ENCODE measurements at places on chromosomes 7 and 10.

DNA sequence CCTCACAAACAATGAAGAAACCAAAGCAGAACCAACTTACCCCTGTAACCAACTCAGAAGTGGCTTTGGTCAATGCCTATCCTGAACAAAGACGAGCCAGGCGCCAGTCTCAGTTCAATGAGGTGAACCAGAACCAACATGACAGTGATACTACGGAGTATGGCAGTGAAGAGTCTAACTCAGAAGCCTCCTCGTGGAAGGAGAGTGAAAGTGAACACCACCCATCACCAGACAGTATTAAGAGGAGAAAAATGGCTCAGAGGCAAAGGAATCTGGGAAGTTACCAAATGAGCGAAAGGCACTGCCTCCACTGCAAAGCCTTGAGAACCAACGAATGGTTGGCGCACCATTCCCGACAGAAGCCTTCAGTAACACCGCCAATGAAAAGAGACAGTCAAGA lies 8.4 kb downstream of the SSMEM1 start:
- H3K27me3 ChIP-seq, result no peaks in the 10 kb centered on the region
- no peaks in the 10 kb centered on the region for H3K36me3 ChIP-seq
- DNase-seq, result no peak
- H3K4me3 ChIP-seq, result no peak overlapping the region
- no peaks in the 10 kb centered on the region for H3K4me1 ChIP-seq
- H3K27ac ChIP-seq, result no peak overlapping the region

DNA sequence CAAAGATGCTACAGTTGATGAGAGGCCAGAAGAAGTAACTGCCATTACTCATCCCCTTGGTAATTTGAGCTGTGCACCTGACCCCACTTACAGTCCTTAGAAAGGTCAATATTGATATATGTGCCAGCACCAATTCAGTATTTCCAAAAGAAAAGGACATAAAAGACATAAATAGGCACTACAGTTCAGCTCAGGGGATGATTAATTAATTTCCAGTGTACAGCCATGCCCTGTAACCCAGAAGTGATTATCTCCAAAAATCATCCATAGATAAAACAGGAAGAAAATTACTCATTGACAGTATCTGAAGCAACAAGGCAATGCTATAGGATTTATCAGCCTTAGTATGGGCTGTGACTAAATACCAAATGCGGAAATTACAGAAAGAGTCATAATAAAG lies 82.4 kb downstream of the PHYHIPL start:
- DNase-seq, result no peak
- no peaks in the 10 kb centered on the region for H3K36me3 ChIP-seq
- no peak overlapping the region for H3K4me3 ChIP-seq
- no peak overlapping the region for H3K27ac ChIP-seq
- no peaks in the 10 kb centered on the region for H3K4me1 ChIP-seq
- H3K27me3 ChIP-seq, result no peaks in the 10 kb centered on the region

- H3K4me3 ChIP-seq, result no peak overlapping the region
- H3K36me3 ChIP-seq, result no peaks in the 10 kb centered on the region
- H3K4me1 ChIP-seq, result peaks cover 20% of the 10 kb centered on the region
- no peak overlapping the region for H3K27ac ChIP-seq
Observed at GRCh38 chr7:24580283-24580946, 7.2 kb downstream of the PALS2 start.

GRCh38 chr7:33511778-33512177 lies 382.4 kb downstream of the BBS9 start:
- no peaks in the 10 kb centered on the region for H3K4me1 ChIP-seq
- H3K27ac ChIP-seq, result no peak overlapping the region
- no peak overlapping the region for H3K4me3 ChIP-seq
- DNase-seq, result no peak
- H3K36me3 ChIP-seq, result no peaks in the 10 kb centered on the region
- H3K27me3 ChIP-seq, result no peaks in the 10 kb centered on the region

DNA sequence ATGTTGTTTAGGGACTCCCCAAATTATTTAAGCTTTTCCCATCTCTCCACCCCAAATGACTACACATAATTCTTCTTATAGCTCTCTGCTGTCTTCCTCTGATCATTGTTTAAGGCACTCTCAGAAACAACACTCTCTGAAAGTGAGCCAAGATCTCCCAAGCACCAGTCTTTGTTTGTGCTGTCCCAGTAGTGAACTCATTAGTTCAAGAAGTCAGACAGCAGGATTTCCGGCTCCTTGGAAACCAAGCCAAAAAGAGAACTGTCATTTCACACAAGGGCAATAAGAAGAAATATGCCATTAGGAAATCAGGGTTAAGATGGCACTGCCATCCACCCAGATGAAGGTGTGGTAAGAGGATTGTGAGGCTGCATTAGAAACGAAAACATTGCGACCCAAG lies 83.1 kb downstream of the FZD1 start:
- no peak overlapping the region for H3K4me3 ChIP-seq
- no peaks in the 10 kb centered on the region for H3K36me3 ChIP-seq
- no peak overlapping the region for H3K27ac ChIP-seq
- H3K27me3 ChIP-seq, result peaks cover 9% of the 10 kb centered on the region
- H3K4me1 ChIP-seq, result peaks cover 28% of the 10 kb centered on the region
